D341Med (cell line): ENCODE measurements at places on chromosomes 3 and 15.

DNA sequence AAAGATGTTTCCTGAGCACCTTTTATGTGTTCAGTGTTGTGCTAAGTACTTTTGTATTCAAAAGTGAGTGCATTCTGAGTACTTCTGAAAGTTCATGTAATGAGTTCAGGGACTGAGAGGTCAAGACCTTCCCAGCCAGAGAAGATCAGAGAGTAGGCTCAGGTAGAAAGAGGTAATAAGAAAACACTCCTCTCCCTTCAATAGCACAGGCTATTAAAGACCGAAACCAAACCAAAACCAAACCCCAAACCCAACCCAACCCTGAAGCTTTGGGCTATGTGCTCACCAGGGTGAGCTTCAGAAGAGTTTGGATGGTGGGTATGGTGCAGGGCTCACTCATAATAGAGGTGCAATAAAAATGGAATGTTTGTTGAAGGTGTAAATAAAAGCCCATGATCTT lies 76.7 kb upstream of the FAM3D start:
- no peak for DNase-seq

GRCh38 chr3:139653582-139653981 lies 24.2 kb downstream of the NMNAT3 start:
- no peak for DNase-seq

- no peak for DNase-seq
Observed at GRCh38 chr3:59580499-59580898, 530.7 kb upstream of the CFAP20DC start.

DNA sequence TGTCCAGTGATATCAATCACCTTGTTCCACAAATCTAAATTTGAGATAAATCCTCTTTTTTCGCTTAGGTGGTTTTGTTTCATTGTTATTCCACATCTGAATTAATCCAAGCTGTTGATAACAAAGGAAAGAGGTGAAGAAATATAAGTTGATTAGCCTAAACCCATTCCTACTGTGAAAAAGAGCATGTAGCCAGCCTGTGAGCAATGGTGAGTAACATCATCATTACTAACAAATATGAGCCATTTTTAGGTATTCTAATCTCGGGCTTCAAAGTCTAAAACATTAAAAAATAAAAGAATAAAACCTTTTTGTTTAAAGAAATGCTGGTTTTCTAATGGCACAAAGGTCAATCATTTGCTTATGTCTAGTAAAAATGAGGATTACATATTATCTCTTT lies 52.1 kb upstream of the P3H2 start:
- DNase-seq, result no peak

DNA sequence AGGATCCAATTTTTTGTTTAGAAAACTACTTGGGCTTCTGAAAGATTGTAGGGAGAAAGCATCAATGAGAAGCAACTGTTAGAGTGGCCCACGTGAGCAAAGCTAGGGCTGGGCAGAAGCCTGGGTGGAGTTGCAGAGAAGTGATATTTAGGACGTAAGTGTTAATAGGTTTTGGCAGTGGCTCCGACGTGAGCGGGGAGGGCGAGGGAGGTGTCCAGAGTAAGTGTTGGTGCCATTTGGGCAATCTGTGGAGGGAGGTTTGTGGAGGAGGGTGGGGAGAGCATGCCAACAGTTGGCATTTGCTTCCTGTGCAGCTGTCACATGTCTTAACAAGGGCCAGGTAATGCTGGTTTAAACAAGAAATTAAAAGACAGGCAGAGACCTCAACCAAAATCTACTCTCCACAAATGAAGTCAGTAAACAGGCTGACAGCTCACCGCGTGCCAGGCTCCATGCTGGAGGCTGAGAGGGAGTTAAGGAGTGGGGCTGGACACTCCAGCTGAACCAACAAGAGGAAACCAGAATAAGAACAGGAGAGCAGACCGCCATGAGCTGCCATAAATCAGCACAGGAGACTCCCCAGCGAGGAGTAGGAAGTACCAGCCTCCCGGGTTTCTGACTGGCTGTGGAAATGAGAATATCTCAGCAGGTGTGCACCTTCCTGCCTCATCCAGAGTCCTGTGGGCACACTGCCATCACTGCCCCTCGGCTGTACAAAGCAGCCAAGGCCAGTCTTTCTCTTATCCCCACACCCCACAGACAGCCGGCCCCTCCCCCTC lies 232.6 kb downstream of the ABHD5 start:
- DNase-seq, result no peak

GRCh38 chr3:100352296-100353231 lies 18.0 kb downstream of the NIT2 start:
- no peak for DNase-seq

GRCh38 chr3:40718209-40718608 lies 193.4 kb downstream of the ZNF621 start:
- no peak for DNase-seq

- DNase-seq, result no peak
Observed at GRCh38 chr15:59373215-59373614, 544 bp upstream of the MYO1E start.

DNA sequence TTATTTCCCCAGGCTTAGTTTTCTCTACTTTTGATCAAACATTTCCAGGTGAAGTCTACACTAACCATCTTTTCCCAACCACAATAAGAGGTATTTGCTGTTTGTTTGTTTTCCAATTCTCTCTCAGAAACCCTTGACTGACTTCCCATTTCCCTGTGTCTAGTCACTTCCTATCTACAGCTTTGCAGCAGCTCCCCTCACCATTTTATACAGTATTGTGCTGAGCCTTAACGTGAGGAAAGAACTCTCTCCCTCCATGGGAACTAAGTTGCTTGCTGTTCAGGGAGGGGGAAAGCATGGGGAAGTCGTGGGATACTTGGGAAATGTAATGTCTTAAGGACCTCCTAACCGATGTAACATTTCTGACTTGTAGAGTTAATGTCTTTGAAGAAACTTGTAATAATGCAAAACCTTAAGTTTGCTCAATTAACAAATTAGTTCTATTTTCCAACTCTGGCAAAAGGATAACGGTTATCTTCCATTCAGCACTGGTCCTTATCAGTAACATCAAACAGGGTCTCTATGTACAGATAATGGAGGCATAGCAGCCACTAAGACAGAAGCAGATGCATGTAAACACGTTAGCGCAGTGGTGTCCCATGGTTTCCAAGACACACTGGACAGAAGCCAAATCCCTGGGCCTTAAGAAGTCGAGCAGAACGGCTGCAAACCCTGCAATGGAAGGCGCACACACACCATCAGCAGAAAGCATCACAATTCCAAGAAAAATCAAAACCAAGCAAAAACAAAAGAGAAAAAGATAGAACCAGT lies 39.7 kb downstream of the NPTN start:
- DNase-seq, result peak; percentile 54

DNA sequence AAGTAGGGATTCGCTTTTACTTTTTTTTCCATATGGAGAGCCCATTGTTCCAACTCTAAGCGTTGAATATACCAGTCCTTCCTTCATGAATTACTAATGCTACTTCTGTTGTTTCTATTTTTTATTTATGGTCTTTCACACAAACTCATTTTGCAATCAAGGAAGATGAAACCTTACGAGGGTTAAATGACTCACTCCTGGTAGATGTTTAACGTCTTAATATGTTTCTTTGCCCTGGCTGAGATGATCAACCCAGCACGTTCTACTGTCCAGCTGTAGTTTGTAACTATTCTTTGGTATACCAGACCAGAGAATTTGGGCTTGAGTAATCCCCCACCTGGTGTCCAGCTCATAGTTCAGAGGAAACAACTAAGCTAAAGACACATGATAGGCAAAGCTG lies 23.1 kb downstream of the CDCP1 start:
- no peak for DNase-seq

GRCh38 chr15:40357723-40358470 lies at the start of gene DISP2:
DISP2 (plus strand) TSS chr15:40358219; CDS start chr15:40358322, 103 bp downstream.
- DNase-seq, result peak; percentile 99

DNA sequence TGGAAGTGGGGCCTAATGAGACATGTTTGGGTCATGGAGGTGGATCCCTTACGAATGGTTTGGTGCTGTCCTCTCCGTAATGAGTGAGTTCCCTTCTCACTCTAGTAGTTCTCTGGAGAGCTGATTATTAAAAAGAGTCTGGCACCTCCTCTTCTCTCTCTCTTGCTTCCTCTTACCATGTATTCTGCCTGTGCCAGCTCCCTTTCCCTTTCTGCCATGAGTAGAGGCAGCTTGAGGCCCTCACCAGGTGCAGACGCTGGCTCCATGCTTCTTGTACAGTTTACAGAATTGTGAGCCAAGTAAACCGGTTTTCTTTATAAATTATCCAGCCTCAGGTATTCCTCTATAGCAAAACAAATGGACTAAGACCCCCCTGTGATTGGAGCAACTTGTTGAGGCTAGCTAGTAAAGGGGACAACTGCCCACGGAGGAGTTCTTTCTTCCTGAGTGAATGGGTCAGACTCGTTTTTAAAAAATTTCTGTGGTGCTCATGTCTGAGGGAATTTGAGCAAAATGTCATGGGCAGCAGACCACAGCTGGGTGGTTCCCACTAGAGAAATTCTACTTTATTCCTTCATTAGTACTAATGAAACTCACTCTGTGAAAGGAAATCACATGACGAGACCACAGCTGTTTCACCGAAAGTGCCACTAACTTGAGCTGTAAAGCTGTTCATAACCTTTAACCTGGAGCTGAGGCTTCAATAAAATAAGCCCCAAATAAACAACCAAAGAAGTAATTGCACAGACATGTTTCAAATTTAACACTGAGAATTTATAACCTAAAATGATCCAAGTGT lies 210.0 kb downstream of the NFKBIZ start:
- no peak for DNase-seq

DNA sequence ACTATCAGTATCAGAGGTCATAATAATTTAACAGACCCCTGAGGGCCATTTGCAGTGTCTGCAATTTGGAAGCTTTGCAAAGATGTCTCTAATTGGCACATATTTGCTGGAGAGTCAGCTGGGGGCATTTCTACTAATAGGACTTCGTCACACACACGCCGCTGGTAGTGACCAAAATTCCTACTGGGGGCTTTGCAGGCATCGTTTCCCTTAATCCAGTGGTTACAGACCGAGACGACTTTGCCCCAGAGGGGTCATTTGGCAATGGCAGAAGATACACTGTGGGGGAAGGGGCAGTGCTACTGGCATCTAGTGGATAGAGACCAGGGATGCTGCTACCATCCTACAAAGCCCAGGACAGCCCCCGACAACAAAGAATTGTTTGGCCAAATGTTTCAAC lies 151.0 kb upstream of the LRTM1 start:
- no peak for DNase-seq

DNA sequence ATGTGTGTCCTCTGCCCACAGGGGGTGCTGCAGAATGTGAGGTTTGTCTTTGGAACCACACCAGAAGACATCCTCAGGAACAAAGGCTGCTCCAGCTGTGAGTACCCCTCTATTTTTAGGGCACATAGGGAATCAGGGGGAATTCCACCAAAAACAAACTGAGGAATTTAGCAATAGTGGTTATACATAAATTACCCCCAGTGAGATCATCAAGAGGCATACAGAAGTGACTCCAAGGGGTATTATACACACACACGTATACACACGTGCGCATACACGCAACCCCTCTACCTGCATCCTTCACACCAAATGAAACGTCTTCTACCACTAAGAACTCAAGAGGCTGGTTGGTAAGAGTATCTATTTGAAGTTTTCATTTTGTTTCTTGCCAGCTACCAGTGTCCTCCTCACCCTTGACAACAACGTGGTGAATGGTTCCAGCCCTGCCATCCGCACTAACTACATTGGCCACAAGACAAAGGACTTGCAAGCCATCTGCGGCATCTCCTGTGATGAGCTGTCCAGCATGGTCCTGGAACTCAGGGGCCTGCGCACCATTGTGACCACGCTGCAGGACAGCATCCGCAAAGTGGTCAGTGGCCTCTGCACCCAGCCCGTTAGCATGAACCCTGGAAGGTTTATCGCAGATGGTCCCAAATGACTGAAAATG lies 2.9 kb downstream of the THBS1 start:
- peak; percentile 55 for DNase-seq

GRCh38 chr3:85482213-85482490 lies 523.4 kb downstream of the CADM2 start:
- no peak for DNase-seq

- DNase-seq, result no peak
Observed at GRCh38 chr15:67723294-67724024, 101.8 kb upstream of the SKOR1 start.
